Left renal cortex interstitium (tissue), 4 donors: ENCODE measurements at places on chromosomes 6 and 20. TPM values are rescaled to one million over a fixed set of nuclear protein-coding genes. Genes with fewer than 3 reads are reported as not detected.

GPR6 gene
- not detected for polyA plus RNA-seq

NOX3 gene
- 2.1 TPM for polyA plus RNA-seq

CDH26 gene
- 1.7 TPM for polyA plus RNA-seq

HAO1 gene
- not detected for polyA plus RNA-seq

ITPA gene
- polyA plus RNA-seq, result 67.1 TPM

PRR18 gene
- polyA plus RNA-seq, result 0.14 TPM

SASH1 gene
- 28.1 TPM for polyA plus RNA-seq

ABCC10 gene
- polyA plus RNA-seq, result 34.1 TPM

TFAP2D gene
- polyA plus RNA-seq, result not detected

ABHD16A gene
- 60.1 TPM for polyA plus RNA-seq
